Activated CD4-positive, alpha-beta T cell treated with anti-CD3 and anti-CD28 coated beads, Interleukin-2, Interleukin-4, amounts not matched to agents 100 ng/mL and 50 ng/mL, durations not matched to agents 16 hours and 8 hours (primary cell): ENCODE measurements at places on chromosomes 3 and 15.

DNA sequence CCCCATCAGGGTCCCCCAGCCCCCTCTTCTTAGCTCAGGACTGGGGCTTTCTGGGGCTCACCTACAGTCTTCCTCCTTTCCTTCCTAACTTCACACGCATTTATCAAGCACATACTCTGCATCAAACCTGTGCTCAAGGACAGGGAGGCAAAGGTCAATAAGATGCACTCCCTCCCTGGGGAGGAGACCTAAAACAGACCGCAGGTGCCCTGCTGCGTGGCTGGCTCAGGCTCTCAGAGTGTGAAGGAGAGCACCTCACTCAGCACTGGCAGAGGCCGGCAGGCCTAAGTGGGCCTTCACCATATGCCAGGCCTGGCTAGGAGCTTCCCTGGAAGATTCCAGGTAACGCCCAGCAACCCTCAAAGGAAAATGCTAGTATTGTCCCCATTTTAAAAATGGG, 16.5 kb downstream of the LIPC start:
- no peak for DNase-seq

- DNase-seq = no peak
These were observed 143.8 kb downstream of the NEO1 start for GRCh38 chr15:73196113-73196512.

GRCh38 chr15:76983590-76984375, 11.1 kb upstream of the PSTPIP1 start:
- DNase-seq = no peak

DNA sequence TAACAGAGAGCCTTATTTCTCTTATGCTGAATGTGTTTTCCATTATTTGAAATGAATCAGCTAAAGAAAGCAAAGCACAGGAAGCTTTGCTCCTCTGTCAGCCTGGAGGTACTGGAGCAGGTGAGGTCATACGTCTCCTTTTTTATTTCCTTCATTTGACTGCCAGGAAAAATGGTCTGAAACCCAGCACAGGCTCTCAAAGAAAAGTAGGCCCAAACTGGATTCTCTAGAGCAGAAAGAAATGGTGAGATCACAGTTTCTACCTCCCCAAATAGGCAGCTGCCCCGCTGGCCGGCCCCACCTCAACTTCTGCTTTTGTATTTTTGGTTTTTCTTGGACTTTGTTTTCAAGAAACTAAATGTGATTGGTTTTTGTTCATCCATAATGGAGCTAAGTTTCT, 95.1 kb downstream of the RPL39L start:
- no peak for DNase-seq

- DNase-seq = no peak
These were observed 7.2 kb downstream of the CLPX start for GRCh38 chr15:65177901-65178300.

GRCh38 chr15:49290191-49290590, 120.1 kb downstream of the GALK2 start:
- DNase-seq = no peak

- DNase-seq = no peak
These were observed 74.2 kb upstream of the BHLHE40 start for GRCh38 chr3:4904811-4905695.

- peak; percentile 1 for DNase-seq
These were observed 95.2 kb downstream of the SEMA6D start for GRCh38 chr15:47812470-47812999.

- peak; percentile 57 for DNase-seq
These were observed 136.9 kb upstream of the SLC2A2 start for GRCh38 chr3:171163101-171164066.

GRCh38 chr15:69535101-69535638, 82.6 kb downstream of the RPLP1 start:
- no peak for DNase-seq

GRCh38 chr3:184756151-184757021, 44.5 kb upstream of the MAGEF1 start:
- DNase-seq = no peak

DNA sequence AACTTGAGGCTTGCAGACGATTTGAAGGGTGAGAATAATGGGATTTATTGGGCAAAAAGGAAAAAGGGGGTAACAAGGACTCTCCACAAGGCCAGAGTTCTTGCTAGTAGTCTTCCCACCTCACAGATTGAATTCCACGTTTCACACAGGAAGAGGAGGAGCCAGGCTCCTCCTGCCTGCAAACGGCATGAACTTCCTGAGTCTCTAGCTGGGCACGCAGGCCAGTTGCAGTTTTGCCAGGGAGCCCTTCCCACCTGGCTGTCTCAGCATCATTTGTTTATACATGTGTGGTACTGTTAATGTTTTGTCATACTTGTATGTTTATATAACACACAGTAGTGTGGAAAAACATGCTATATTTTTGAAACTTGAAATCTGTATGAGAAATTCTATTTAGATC, 155.0 kb downstream of the NLGN1 start:
- no peak for DNase-seq

DNA sequence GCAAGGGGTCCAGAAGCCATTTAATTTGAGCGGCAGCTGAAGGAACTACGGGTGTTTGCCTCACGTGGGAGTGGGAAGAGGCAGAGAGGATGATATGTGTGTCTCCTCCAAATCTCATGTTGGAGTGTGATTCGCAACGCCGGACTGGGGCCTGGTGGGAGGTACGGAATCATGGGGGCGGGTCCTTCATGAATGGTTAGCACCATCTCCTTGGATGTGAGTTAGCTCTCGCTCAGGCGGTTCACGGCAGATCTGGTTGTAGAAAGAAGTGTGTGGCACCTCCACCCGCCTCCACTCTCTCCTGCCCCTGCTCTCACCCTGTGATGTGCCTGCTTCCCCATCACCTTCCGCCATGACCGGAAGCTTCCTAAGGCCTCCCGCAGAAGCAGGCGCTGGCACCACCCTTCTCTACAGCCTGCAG, 25.4 kb downstream of the XXYLT1 start:
- DNase-seq = no peak

DNA sequence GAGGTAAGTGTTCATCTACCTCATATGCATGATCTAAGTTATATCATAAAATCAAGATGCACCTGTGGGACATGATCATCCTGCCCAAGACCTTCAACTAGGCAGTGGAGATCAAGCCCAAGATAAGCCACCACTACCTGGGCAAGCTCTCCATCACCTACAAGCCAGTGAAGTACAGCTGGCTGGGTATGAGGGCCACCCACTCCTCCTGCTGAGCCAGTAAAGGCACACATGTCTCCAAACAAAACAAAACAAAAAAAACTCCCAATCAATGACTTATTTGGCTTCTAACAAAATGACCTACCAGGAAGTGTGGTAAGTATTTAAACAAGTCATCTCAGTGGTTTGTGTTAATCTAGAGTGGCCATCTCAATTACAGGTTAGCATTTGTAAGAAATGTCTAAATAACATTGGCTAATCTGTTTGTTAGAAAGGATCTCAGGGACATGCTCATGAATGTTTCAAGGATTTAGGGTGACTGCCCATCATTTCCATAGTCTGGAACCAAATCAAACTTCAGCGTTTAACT, 3.1 kb downstream of the PAQR9 start:
- no peak for DNase-seq

DNA sequence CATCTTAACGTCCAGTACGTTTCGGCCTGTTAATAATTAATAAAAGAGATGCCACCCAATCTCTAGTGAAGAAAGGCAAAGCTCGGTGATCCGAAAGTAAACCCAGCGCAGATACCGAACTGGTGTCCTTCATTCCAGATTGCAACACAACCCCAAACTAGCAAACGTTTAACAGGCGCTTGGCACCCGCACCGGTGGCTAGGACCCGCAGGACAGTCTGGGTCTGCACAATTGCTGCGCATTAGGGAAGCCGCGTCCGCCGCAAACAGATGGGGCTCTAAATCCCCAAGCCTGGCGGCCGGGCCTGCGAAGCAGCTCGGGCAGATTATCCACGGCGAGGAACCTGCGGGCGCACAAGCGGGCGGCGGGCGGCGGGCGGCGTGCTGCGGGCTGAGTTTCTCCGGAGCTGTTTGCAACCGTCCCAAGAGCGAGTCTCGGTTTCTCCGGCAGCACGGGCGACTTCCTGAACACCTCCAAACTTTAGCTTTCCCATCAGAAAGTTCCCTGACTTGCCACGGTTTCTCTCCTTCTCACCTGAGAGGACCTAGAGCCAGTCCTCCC, 112.1 kb upstream of the ICE2 start:
- DNase-seq = no peak
